ENCODE measurements at places on chromosomes 6 and 20.

- DNase-seq, result no peak
Measured at GRCh38 chr20:50991076-50991475, 31.8 kb downstream of the KCNG1 start.

GRCh38 chr20:43658069-43658722 lies 8.7 kb upstream of the MYBL2 start:
- DNase-seq, result no peak

GRCh38 chr6:20542927-20543602 lies 8.8 kb downstream of the CDKAL1 start:
- DNase-seq, result no peak

DNA sequence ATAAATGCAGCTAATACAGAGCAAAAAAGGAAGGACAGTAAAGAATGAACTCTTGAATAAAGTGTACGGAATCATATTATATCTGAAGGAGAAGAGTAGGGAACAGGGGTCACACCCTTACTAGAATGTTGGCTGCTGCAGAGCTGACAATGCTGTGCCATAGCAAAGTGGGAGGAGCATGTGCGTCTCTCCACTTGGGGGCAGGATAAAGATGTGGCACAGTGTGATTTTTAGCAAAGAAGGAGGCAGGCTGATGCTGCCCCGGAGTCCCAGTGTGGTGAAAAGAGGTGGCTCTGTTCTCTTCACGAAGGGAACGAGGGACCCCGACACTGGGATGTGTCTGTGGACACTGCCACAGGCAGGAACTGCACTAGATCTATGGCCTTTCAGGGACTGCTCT lies 67.5 kb downstream of the INSM1 start:
- no peak for DNase-seq

- DNase-seq, result no peak
Measured at GRCh38 chr20:61461461-61461860, 209.4 kb downstream of the CDH4 start.

GRCh38 chr6:71486461-71486860 lies 197.8 kb downstream of the OGFRL1 start:
- DNase-seq, result no peak
